ENCODE measurements at places on chromosomes 4 and X. TPM values are rescaled to one million over a fixed set of nuclear protein-coding genes. Genes with fewer than 3 reads are reported as not detected.

The MAP9 gene
- total RNA-seq = 2.3 TPM

DNA sequence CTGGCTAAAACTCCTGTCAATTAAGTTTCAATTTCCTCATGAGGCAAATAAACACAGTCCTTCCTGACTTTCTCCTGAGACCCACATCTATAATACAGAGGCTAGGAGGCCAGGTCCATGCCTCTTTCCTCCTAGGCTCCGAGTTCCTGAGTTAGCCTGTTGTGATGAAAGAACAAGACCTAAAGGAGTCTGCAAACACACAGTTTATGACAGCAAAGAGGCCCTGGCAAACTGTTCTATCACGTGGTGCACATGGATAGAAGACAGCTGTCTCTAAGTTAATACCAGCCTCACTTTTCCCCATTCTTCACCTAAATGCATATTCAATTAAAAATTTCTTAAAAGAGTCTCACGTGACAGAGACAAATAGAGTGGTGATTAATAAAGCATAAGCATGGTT lies 145.2 kb downstream of the TET2 start:
- no peak for DNase-seq

DNA sequence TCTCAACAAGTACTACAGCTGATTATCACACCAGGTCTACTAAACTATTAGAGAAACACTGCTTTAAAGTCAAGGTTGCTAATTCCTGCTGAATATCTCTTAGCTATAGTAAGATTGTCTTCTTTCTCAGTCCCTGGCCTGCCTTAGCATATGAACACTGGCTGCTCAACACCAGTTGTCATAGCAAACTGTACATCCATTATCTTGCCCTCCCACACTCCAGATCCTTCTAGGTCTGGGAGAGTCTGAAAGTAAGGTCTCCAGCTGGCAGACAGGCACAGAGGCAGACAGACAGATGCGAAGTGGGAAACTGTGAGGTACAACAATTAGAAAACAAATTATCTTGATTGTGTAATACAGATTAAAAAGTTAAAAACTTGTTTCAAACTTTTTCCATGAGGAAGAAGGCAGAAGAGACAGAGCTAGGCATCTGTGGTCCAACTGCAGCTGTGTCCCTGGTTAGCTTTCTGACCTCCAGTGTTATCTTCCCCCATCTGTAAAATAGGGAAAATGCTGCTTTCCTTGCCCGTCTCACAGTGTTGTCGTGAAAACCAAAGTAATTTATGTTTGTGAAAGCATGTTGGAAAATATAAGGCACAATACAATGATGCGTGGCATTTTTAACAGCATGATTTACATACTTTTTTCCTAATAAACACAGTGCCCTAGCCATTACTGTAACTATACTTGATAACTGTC lies 133.8 kb downstream of the KLHL13 start:
- peak; percentile 25 for DNase-seq

The GYPE gene
- not detected for total RNA-seq

DNA sequence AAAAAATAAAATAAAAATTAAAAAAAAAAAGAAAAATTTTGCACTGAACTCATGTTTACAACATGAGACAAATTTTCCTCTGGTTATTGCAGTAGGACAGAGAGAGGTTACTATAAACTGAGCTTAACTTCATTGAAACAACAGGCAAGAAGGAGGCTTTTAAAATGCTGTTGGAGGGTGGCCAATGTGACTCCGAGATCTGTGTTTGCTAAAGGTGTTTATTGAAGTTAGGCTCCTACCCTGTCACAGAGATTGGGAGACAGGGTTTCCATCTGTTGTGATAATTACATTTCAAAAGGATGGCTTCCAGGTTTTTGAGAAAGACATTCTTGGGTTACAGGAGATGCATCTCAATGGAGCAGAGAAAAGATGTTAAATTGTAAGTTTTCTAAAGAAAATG lies 370.5 kb upstream of the HS3ST1 start:
- peak; percentile 29 for DNase-seq

The UGT2B17 gene
- total RNA-seq = not detected

The GPRASP1 gene
- total RNA-seq = 3.6 TPM

- no peak for DNase-seq
These were observed 507.7 kb upstream of the DIAPH2 start for GRCh38 chrX:96176921-96177320.

GRCh38 chr4:48635310-48635709 lies 144.8 kb downstream of the FRYL start:
- no peak for DNase-seq

The ITIH6 gene
- total RNA-seq = not detected

- no peak for DNase-seq
These were observed 4.8 kb downstream of the CXCL3 start for GRCh38 chr4:74033739-74034138.

The RAB9B gene
- 1.2 TPM for total RNA-seq

The IQCM gene
- total RNA-seq = not detected

GRCh38 chrX:84186603-84187532 lies 1.1 kb downstream of the RPS6KA6 start:
- no peak for DNase-seq

- no peak for DNase-seq
These were observed 1090.5 kb downstream of the PCDH18 start for GRCh38 chr4:136441629-136442282.

DNA sequence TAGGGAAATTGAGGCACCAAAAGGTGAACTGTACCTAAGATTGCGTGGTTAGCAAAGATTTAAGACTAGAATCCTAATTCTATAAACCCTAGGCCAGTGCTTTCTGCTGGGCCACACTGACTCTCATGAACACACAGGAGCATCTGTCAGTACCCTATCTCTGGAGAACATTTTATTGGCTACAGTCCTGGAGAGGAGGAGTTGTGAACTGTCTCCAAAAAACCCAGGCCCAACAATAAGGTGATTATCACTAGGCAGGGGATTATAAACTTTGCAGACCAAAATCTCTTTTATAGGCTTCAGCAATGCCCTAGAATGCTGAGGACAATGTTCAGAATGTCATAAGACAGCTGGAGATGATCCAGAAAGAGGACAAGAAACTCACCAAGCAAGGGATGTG lies 24.1 kb downstream of the OPHN1 start:
- DNase-seq = no peak

DNA sequence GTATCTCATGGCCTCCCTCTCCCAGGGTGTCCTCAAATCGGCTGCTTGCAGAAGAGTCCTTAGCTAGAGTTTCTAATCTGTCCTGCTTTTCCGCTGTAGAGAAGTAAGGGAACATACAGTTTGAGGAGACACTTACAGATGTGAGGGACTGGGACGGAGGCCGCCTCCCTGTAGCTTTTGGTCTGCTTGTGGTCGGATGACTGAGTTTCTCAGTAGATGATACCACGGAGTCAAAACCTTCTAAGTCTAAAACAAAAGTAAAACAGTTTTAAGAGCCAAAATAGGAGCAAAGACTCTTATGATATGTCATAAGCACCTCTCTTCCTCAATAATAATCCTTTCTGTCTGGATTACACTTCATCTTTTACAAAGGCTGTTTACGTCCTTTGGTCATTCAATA lies 34.5 kb upstream of the MAP3K15 start:
- DNase-seq = no peak

DNA sequence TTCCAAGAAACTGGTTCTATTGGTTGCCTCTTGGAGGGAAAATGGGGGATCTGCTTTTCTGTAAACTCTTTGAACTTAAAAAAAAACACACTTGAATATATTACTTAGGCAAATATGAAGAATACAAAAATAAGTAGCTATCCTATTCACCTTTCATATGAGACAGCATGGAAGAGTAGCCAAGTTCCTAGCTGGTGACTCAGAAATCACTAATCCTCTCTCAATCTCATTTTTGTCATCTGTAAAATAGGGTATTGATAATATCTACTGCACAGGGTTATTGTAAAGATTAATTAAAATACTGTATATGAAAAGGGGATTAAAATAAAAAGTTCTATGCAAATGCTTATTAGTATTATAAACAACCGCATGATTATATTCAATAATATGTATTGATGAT lies 12.7 kb downstream of the MGARP start:
- no peak for DNase-seq

GRCh38 chr4:53928825-53929224 lies 135.6 kb downstream of the CHIC2 start:
- no peak for DNase-seq

The CCNB3 gene
- not detected for total RNA-seq

The RBM46 gene
- not detected for total RNA-seq

- no peak for DNase-seq
These were observed 154.9 kb downstream of the PARM1 start for GRCh38 chr4:75087865-75088264.

- peak; percentile 63 for DNase-seq
These were observed 880 bp downstream of the UNC5C start for GRCh38 chr4:95547715-95548471.

The ZNF630 gene
- 2.3 TPM for total RNA-seq

The DUSP9 gene
- 0.18 TPM for total RNA-seq

GRCh38 chr4:187940299-187940698 lies 55.3 kb upstream of the ZFP42 start:
- no peak for DNase-seq

DNA sequence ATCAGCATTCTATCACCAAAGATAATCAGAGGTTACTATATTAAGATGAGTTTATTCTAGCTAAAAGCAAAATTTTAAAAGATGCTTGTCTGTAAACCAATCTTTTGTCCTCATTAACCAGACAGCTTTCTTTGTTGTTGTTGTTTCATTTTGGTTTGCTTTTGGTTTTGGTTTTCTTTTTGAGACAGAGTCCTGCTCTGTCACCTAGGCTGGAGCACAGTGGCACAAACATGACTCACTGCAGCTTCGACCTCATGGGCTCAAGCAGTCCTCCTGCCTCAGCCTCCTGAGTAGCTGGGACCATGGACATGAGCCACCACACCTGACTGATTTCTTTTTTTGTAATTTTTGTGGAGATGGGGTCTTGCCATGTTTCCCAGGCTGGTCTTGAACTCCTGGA lies 102.9 kb downstream of the COX18 start:
- no peak for DNase-seq
